DND-41 (cell line): ENCODE measurements at places on chromosomes 7 and 10.

- no peaks in the 10 kb centered on the region for H3K4me1 ChIP-seq
- no peaks in the 10 kb centered on the region for H3K27me3 ChIP-seq
- no peak for DNase-seq
- H3K36me3 ChIP-seq = no peaks in the 10 kb centered on the region
These were observed 132.7 kb upstream of the RHOBTB1 start for GRCh38 chr10:61076572-61077114.

GRCh38 chr10:113732160-113732881, 19.2 kb upstream of the PLEKHS1 start:
- no peaks in the 10 kb centered on the region for H3K27me3 ChIP-seq
- no peaks in the 10 kb centered on the region for H3K4me1 ChIP-seq
- peaks cover 30% of the 10 kb centered on the region for H3K36me3 ChIP-seq
- DNase-seq = no peak
- no peak overlapping the region for H3K4me3 ChIP-seq
- H3K27ac ChIP-seq = no peak overlapping the region

DNA sequence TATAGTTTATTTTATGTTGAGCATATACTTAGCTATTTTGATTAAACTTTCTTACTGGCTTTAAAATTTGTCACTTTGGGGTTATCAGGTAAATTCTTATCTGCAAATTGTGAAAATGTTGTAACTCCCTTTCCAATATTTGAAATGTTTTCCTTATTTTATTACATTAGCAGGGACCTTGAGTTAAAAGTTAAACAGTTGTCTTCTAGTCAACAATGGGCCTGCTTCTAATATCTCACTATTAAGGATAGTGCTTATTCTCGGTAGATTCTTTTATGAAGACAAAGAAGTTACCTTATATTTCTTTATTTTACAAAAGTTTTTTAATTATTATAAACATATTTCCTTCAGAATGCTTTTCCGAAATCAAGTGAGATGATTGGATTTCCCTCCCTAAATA, 53.7 kb upstream of the AHR start:
- no peak for DNase-seq
- H3K36me3 ChIP-seq = no peaks in the 10 kb centered on the region
- H3K4me1 ChIP-seq = no peaks in the 10 kb centered on the region
- H3K4me3 ChIP-seq = no peak overlapping the region

DNA sequence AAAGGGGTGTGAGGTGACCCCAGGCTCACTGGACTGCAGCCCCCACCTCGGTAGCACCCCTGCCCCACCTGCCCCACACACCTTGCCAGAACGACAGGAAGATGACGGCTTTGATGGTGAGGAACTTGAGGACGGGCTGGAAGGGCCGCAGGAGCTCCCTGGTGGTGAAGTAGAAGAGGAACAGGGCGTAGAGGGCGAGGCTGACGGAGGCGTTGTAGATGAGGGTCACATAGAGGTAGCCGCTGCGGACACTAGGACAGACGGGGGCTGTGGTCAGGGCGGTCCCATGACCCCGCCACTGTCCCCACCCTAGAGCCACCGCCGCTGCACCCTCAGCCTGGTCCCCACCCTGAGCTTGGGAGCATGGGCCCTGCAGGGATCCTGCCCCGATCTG, 7.6 kb downstream of the TMEM184A start:
- H3K4me3 ChIP-seq = no peak overlapping the region
- no peak overlapping the region for H3K27ac ChIP-seq
- no peaks in the 10 kb centered on the region for H3K27me3 ChIP-seq
- H3K36me3 ChIP-seq = peaks cover 4% of the 10 kb centered on the region; the same call in 1 of the 2 replicates

GRCh38 chr10:117541909-117542705, 439 bp upstream of the EMX2 start:
- DNase-seq = no peak
- H3K4me3 ChIP-seq = no peak overlapping the region
- no peaks in the 10 kb centered on the region for H3K36me3 ChIP-seq
- H3K27me3 ChIP-seq = no peaks in the 10 kb centered on the region
- no peaks in the 10 kb centered on the region for H3K4me1 ChIP-seq
